Cardiac fibroblast (primary cell): ENCODE measurements at places on chromosomes 7 and 10.

GRCh38 chr10:120979435-120980278 lies 128.5 kb downstream of the WDR11 start:
- no peak for DNase-seq

- DNase-seq = no peak
Observed at GRCh38 chr7:16121876-16122390, 299.4 kb downstream of the CRPPA start.

DNA sequence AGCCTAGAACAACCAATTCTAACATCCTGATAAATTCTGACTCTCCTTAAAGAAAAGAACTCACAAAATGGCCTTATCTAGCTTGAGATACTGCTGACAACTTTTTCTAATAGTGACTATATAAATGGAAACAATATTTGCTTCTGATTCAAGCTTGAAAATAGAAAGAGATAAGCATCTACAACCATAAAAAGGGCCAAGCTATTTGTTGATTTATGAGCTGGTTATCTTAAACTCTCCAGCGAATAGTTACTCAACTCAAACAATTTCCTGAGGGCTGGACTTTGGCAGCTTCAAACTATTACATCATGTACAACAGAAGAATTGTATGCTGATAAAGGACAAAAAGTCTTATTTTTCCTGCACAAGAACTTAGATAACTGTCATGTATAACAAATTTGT lies 4.6 kb downstream of the USP54 start:
- peak; percentile 80 for DNase-seq

DNA sequence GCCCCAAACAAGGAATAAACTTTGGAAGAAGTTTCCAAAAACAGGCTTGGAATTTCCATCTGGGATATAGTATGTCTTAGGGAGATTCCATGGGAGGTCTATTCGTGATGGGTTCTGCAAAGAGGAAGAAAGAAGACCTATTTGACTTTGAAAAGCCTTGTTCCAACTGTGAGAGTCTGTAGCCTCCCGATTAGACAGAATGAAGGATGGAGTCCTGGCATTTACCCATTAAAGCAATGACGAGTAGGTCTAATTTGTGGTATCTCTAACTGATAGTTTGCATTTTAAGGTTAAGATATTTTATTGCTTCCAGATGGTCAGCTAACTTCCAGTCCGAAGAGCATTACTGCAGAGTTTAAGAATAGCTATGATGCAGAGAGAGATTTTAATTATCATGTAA lies 19.5 kb upstream of the GALNT17 start:
- no peak for DNase-seq

GRCh38 chr10:116017405-116017804 lies 255.6 kb downstream of the GFRA1 start:
- no peak for DNase-seq

- no peak for DNase-seq
Observed at GRCh38 chr10:72772031-72772430, 80.1 kb downstream of the MCU start.

- DNase-seq = no peak
Observed at GRCh38 chr7:49669285-49669684, 104.2 kb upstream of the VWC2 start.

DNA sequence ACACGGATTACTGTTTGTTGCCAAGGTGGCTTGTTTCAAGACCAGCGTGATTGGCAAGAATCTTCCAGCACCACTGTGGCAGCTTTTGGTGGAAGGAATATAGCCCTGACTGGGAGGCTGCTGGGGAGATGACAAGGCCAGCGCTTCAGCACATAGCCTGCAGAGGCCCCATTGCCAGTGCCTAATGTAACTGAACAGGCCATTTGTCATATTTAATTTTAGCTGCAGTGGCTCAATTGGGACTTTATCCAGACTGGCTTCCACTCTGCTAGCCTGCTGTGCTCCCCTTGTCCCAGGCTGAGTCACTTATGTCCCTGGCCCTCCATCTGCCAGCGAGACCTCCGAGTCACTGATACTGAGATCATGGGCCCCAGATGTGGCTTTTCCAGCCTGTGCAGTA lies 483.1 kb downstream of the GALNT17 start:
- DNase-seq = no peak

- DNase-seq = no peak
Observed at GRCh38 chr7:153934629-153935028, 117.6 kb upstream of the DPP6 start.

DNA sequence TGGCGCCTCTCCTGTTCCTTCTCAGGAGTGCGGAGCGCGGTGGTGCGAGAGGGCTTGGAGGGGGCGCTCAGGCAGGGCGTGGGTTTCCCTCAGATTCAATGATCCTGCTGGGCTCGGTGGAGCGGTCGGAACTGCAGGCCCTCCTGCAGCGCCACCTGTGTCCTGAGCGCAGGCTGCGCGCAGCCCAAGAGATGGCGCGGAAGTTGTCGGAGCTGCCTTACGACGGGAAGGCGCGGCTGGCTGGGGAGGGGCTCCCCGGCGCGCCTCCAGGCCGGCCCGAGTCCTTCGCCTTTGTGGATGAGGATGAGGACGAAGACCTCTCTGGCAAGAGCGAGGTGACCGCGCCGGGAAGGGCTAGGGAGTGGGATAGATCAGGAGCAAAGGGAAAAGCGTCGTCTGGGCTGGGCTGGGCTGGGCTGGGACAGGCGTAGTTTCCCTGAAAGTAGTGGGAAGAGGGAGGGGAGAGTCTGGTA lies 17.0 kb downstream of the FAM131B start:
- peak; percentile 19 for DNase-seq

DNA sequence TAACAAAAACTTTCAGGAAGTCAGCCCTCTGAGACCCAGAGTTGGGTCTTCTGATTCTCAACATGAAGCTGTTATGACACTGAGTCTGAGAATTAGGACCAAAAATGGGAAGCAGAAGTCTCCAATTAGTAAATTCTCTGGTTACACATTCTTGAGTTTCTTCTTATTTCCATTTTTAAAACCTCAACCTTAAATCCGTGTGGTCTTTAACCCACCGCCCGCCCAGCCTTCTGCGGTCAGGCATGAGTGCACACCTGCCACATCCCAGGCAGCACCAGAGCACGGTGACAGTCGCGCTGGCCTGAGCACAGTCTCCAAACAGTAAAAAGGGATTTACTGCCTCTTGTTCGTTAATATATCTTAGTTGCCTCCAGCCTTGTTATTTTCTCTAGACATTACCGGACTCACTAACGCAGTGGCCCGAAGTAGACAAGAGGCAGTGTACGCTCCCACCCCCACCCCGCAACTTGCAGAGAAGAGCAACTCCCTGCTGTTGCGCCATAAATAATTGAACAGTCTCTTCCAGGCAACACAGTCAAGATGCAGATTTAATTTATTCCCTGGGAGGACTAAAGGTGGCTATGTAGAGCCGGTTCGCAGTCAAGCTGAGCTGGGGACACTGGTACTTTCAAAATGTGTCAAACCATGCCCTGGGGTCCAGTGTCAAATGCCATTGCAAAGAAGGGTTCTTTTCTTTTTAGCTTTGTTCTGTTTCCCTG lies 147.0 kb upstream of the CELF2 start:
- no peak for DNase-seq

GRCh38 chr7:29375641-29376562 lies 181.3 kb downstream of the CHN2 start:
- no peak for DNase-seq

GRCh38 chr10:1328161-1328823 lies 272.1 kb downstream of the WDR37 start:
- no peak for DNase-seq

GRCh38 chr10:132408367-132408781 lies 11.4 kb downstream of the PWWP2B start:
- no peak for DNase-seq

GRCh38 chr10:52979295-52979990 lies 206.9 kb upstream of the MBL2 start:
- DNase-seq = no peak

- DNase-seq = no peak
Observed at GRCh38 chr7:47188653-47189315, 393.1 kb downstream of the TNS3 start.

GRCh38 chr7:30278849-30279652 lies 5.3 kb upstream of the ZNRF2 start:
- DNase-seq = peak; percentile 9

DNA sequence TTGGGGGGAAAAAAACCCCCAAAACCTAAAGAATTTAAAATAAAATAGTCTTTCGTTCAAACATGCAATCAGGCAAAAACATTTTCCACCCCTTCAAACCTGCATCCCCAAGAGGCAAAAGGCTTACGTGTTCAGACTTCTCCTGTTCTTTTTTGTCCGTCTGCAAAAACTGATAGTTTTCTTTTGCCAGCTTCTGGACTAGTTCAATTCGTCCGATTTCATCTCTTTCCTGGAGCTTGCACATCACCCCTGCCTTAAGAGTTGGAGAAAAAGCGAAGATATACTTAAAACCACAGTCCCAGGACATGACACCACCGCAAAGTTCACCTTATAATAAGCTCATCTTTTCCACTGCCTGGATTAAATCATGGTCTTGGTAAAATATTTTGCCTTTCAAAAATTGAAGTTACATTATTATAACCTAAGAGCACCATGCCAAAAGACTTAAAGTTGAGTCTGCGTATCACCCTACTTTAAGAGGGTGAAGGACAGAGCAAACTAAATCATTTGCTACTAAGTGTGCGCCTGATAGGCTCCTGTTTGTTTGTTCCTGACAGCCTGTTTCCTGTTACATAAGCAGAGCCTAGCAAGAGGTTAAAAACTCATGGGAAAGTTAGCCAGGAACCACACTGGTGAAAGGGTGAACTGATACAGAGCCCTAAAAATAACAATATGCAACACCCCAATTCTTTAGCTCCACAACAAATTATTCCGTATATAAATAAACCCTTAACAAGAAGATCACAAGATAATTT lies 137.0 kb downstream of the RAPGEF5 start:
- peak; percentile 54 for DNase-seq

GRCh38 chr10:10731366-10731765 lies 286.3 kb upstream of the CELF2 start:
- no peak for DNase-seq

- no peak for DNase-seq
Observed at GRCh38 chr10:69936091-69936490, 116.6 kb upstream of the MACROH2A2 start.

DNA sequence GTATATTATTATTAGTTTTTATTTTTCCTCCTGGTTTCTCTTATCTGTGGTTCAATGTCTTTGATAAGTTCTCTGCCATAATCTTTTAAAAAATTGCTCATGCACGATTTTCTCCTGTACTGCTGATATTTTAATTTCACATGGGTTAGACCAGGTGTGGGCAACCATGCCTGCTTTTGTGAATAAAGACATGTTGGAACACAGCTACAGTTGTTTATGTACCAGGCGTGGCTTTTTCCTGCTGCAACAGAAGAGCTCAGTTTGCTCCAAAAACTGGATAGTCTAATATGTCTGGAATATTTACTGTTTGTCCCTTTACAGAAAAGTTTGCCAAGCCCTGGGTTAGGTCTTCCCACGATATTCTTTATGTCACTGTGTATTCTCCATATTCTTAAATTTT lies 105.2 kb downstream of the VWC2 start:
- DNase-seq = no peak

DNA sequence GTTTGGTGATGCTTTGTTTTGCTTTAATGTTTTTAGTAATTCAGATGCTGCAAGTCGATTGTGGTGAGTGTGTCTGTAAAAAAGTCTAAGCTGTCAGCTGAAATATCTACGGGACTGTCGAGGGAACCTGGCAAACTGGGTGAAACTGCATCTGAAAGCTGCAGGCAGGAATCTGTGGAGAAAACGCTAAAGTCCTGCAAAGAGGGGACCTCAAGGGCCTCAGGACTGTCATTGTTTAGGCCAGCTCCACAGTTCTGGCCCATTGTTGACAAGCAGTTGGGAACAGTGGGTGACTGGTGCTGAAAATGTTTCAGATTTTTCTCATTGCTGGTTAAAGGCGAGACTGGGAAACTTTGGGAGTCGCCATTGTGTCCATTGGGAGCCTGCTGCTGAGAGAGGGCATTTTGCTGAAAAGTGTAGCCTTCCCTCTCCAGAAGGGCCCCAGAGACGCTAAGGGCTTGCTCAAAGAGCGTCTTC lies 1.8 kb downstream of the HOXA2 start:
- DNase-seq = no peak

DNA sequence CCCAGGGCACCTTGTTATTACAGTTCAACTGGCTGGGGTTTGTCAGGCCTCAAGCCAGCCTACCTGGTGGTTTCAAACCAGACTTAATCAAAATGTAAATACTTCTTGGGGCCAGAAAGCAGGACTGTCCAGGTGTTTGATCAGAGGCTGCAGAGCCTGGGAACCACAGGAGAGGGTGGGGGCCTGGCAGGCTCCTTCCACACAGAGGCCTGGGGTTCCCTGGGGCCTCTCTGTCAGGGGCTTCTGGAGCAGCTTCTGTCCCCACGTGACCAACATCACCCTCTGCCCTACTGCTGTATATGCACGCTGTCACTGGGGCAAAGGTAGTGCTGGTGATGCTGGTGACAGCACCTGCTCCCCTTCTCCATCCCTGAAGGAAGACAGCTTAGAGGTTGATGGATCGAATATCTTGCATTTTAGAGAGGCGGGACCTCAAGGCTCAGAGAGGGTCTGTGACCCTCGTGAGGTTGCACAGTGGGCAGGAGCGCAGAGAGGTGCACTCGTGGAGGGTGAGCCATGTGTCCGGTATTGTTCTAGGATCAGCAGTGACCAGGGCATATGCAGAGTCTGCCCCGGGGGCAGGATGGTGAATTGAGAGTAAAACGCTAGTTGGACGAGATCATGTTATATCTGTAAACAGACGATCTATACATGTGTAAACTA lies 95.4 kb downstream of the GRK5 start:
- DNase-seq = no peak

DNA sequence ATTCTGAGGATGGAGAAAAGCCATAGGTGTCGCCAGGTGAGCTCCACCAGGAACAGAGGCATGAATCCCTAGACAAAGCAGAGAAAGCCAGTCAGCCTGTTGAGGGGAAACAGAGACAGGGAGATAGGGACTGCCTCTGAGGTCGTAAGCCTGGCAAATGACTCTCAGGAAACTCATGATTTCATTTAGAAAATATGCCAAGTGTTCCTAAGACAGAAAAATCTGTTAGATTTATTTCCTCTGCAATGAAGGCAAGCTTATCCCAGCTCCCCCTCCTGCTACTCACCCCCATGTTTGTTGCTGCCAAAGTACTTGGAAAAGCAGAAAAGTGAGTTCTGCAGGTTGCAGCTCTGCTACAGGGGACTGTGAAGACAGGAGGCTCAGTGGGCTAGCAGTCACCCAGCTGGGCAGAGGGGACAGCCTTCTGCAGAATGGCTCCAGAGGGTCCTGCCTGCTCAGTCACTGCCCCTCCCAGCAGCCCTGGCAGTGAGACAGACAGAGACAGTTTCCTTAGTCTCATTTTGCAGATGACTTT lies 184.3 kb downstream of the ADRA2A start:
- no peak for DNase-seq

DNA sequence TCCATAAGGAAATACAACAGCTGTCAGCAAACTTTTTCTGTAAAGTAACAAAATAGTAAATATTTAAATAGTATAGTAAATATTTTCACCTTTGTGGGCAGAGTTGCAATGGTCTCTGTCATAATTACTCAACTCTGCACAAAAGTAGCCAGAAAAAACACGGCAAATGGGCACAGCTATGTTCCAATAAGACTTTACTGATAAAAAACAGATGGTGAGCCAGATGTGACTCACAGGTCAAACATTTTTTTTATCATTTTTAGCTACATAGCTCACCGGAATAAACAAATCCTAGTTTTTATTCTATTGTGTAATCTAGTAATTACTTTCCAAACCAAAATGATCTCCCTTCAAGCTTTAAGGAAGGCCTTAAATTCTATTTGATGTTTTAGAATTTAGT lies 55.3 kb downstream of the NCAPG2 start:
- peak; percentile 88 for DNase-seq
